ENCODE measurements at places on chromosomes 1 and 21.

GRCh38 chr1:113654883-113655282, 104.4 kb downstream of the PHTF1 start:
- DNase-seq, result no peak

GRCh38 chr1:57887964-57888491, 464.2 kb upstream of the DAB1 start:
- DNase-seq, result no peak

DNA sequence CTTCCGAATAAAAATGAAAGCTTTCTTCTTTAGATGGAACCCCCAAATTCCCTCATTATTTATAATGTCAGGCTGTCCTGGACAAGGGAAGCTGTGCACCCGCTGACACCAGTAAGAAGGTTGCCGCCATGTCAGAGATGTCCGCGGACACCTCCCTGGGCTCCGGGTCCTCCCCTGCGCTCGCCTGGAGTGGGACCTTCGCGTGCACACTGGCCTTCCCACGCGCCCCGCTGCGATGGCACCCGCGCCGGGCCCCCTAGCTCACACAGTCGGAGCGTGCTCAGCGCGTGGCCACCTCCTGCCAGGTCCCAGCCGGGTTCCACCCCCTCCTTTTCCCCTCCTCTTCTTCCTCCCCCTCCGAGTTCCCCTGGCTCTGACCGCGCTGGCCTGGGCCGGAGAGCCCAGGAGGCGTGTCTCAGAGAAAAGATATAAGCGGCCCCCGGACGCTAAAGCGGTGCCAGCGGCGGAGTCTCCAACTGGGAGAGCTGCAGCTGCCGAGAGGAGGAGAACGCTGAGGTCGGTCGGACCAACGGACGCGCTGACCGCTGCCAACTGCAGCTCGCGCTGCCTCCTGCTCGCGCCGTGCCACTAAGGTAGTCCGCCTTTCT, at the start of gene G0S2:
G0S2 (plus strand) TSS at position 456 of the 608 bp plus-strand sequence. CDS start 273 bp downstream, outside the sequence.
- peak; percentile 66 for DNase-seq

DNA sequence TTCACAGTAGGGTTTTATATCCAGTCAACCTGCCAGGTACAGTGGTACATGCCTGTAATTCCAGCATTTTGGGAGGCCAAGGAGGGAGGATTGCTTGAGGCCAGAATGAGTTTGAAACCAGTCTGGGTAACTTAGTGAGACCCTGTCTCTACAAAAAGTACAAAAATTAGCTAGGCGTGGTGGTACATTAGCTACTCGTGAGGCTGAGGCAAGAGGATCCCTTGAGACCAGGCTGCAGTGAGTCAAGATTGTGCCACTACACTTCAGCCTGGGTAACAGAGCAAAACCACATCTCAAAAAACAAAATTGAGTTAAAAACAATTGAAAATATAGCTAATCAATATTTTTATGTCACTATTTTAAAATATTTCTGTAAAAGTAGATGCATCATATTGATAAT, 33.2 kb downstream of the DDI2 start:
- no peak for DNase-seq

DNA sequence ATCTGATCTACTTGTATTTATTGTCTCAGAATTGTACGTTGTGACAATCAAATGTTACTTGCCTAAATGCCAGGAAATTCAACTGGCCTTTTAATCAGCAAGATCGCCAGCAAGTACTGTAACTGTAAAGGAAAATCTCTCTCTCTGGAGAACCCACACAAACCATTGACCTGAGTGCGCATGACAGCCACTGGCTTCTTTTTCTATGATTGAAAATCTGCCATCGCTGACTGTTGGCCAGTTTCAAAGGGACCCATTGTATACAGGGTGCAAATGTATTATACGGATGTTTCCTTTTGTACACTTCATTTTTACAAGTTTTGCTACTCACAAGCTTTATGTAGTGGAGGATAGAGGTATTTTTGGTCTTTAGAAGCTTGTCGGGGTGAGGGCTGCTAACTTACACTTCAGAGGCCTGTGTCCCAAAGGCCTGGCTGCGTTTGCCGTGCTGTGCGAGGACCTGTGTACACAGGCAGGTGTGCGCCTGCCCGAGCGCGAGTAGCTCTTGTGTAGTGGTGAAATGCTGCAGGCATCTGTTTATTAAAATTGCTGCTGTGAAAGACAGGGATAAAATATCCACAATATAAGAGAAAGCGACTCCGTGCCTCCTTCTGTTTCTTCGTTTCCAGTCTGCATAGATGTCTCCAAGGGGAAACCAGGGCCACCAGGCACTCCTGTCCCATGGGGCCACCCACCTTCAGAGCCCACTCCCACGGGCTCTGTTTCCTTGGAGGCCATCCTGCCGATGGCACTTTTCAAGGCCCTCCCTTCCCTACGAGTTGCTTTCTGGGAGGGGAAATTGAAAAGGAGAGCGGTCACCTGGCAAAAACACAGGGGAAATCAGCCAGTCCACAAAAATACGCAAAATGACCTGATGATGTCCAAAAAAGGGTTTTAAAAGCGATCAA, 25.3 kb upstream of the TRAPPC10 start:
- no peak for DNase-seq

DNA sequence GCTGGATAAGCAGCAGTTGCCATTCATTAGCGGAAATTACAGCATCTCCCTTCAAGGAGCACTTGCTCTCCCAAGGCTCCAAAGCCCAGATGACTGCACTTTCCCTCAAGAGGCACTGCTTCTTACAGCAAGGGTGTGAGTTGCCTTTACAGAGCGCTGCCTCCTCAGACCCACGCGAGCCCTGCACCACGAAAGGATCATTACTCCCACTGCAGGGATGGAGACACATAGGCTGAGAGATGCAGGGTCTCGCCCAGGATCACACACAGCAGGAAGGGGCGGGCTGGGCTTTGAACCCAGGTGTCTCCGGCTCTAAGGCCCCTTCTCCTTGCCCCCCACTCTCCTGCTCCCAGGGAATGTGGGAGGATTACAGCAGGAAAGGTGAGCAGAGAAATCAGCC, 405.5 kb downstream of the MATN1 start:
- no peak for DNase-seq

DNA sequence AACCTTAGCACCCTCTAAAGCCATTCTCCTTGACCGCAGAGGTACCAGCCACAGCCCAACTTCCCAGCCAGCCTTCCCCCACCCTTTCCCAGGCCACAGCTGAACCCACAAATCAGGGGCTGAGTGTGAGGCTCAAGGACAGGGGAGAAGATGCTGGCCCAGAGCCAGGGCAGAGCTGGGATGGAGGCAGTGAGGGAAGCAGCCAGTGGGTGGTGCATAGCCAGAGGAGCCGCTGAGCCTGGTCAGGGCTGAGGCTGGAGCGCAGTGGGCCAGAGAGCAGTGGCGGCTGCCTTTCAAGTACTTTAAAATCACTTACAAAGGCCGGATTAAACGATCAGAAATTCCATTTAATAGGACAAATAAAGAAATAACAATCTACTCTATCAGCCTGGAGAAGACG, 36.3 kb downstream of the DMAP1 start:
- DNase-seq, result no peak

- DNase-seq, result no peak
Observed at GRCh38 chr1:181779343-181779742, 282.2 kb downstream of the ZNF648 start.

GRCh38 chr1:21042929-21043605, 133.6 kb downstream of the EIF4G3 start:
- DNase-seq, result no peak

DNA sequence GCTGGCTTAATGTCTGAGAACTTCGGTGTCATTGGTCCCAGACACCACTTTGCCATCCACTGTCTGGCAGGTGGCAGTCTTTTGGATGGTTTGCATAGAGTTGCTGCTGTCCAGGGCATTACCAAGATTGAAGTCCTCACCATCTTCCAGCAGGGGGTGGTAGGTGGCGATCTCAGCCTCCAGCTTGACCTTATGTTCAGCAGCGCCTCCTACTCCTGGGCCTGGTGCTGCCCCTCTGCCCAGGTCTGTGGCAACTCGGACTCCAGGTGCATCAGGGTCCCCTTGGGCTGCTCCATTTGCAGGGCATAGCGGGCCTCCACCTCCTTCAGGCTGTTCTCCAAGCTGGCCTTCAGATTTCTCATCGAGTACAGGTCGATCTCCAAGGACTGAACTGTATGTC, 573.3 kb upstream of the NCAM2 start:
- no peak for DNase-seq

GRCh38 chr21:14995226-14995625, 69.6 kb downstream of the NRIP1 start:
- DNase-seq, result no peak

- peak; percentile 6 for DNase-seq
Observed at GRCh38 chr21:46168238-46168637, 12.9 kb upstream of the FTCD start.

- DNase-seq, result no peak
Observed at GRCh38 chr1:87830432-87830978, 501.8 kb downstream of the LMO4 start.

GRCh38 chr1:18575620-18576019, 55.0 kb upstream of the PAX7 start:
- DNase-seq, result peak; percentile 60

DNA sequence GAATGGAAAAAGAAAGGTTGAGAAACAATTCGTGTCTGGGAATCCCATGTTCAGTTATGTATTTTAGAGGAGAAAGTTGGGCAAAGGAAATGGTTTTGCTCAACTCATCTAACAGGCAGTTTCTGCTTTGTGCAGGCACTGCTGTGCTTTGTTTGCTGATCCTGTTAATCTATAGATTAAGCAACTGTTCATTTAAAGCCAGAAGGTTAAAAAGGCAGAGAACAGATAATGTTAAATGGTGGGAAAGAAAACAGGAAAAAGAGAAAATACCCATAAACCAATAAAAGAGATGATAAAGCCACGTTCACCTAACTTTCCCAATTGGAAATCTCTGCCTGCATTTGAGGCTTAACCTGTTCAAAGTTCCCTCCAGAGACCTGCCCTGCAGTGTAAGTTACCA, 70.0 kb downstream of the APP start:
- no peak for DNase-seq

GRCh38 chr1:67465375-67465774, 35.2 kb upstream of the SERBP1 start:
- DNase-seq, result no peak

- no peak for DNase-seq
Observed at GRCh38 chr1:198147216-198147615, 9.6 kb upstream of the NEK7 start.
